ENCODE measurements at places on chromosomes 7 and 10.

GRCh38 chr7:157279741-157280215 lies 57.0 kb upstream of the DNAJB6 start:
- H3K27ac ChIP-seq: no peak overlapping the region
- H3K4me3 ChIP-seq: no peak overlapping the region
- no peaks in the 10 kb centered on the region for H3K4me1 ChIP-seq
- no peaks in the 10 kb centered on the region for H3K27me3 ChIP-seq
- H3K36me3 ChIP-seq: no peaks in the 10 kb centered on the region

GRCh38 chr7:55690-56248 lies 136.6 kb upstream of the FAM20C start:
- DNase-seq: no peak
- no peaks in the 10 kb centered on the region for H3K27me3 ChIP-seq
- no peak overlapping the region for H3K27ac ChIP-seq

- no peak overlapping the region for H3K4me3 ChIP-seq
- no peaks in the 10 kb centered on the region for H3K36me3 ChIP-seq
- H3K27me3 ChIP-seq: no peaks in the 10 kb centered on the region
- peaks cover 9% of the 10 kb centered on the region for H3K4me1 ChIP-seq
- H3K27ac ChIP-seq: no peak overlapping the region
These were observed 24.0 kb upstream of the TM9SF3 start for GRCh38 chr10:96610817-96611216.

DNA sequence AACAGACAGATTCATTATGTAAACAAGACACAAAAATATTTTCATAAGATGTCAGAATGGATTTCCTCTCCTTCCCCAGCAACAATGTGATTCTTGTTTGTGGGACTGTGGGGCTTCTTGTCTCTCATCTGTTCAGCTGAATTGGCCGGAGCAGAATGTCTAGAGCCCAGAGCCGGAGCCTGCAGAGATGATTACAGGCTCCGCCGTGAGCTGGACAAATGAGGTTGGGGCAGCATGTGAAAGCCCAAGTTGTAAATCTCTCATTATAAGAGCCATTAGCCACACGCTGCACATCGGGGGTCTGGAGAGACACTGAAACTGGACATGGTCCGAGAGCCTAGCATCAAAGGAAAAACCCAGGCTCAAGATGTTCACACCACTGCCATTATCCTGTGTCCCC lies 137.0 kb upstream of the ADAM12 start:
- no peak overlapping the region for H3K4me3 ChIP-seq
- H3K36me3 ChIP-seq: no peaks in the 10 kb centered on the region
- H3K27ac ChIP-seq: no peak overlapping the region
- H3K27me3 ChIP-seq: no peaks in the 10 kb centered on the region
- DNase-seq: peak; percentile 13

- DNase-seq: no peak
- H3K27me3 ChIP-seq: peaks cover 14% of the 10 kb centered on the region
- H3K36me3 ChIP-seq: no peaks in the 10 kb centered on the region
- peaks cover 13% of the 10 kb centered on the region for H3K4me1 ChIP-seq
These were observed 49.1 kb upstream of the STEAP1B start for GRCh38 chr7:22549051-22549450.

- H3K4me3 ChIP-seq: no peak overlapping the region
- DNase-seq: no peak
- no peak overlapping the region for H3K27ac ChIP-seq
- no peaks in the 10 kb centered on the region for H3K36me3 ChIP-seq
- H3K27me3 ChIP-seq: no peaks in the 10 kb centered on the region
- H3K4me1 ChIP-seq: no peaks in the 10 kb centered on the region
These were observed 298.3 kb downstream of the TNS3 start for GRCh38 chr7:47283497-47284131.

- H3K36me3 ChIP-seq: no peaks in the 10 kb centered on the region
- no peaks in the 10 kb centered on the region for H3K27me3 ChIP-seq
- H3K4me3 ChIP-seq: no peak overlapping the region
- DNase-seq: peak; percentile 20
These were observed 48.6 kb downstream of the MCU start for GRCh38 chr10:72740528-72740927.

DNA sequence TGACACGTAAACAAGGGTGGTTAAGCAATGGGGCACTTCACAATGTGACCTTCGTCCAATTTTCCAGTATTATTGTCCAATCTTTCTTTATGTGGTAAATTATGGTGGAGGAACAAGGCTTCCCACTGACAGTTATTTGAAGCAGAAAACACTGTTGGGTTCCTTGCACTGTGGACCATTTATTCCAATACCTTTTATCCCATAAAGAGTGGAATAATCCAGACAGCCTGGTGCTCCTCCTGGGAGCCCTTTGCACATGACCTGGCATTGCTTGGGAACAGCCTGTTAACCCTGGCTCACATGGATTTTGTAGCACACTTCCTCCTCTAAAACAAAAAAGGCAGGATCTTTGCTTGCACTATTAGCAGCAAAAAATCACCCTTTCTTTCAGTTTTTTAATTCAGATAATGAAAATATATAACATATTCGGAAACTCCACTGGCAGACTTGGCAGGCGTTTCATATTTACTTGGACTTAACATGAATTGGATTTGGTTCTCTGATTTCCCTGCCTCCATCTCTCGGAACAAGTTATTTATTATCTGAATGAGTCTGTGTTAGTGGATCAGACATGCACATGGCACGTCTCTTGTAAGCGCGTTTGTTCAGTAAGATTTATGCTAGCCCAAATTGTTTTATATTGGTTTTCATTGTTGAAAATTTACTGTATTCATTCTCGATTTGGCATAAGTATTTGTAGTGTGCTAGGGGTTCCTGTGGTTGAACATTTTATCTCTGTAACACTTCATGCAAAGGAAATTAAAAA lies 59.3 kb downstream of the BMPER start:
- no peak overlapping the region for H3K27ac ChIP-seq
- H3K27me3 ChIP-seq: no peaks in the 10 kb centered on the region
- no peaks in the 10 kb centered on the region for H3K36me3 ChIP-seq
- no peak overlapping the region for H3K4me3 ChIP-seq
- no peaks in the 10 kb centered on the region for H3K4me1 ChIP-seq

DNA sequence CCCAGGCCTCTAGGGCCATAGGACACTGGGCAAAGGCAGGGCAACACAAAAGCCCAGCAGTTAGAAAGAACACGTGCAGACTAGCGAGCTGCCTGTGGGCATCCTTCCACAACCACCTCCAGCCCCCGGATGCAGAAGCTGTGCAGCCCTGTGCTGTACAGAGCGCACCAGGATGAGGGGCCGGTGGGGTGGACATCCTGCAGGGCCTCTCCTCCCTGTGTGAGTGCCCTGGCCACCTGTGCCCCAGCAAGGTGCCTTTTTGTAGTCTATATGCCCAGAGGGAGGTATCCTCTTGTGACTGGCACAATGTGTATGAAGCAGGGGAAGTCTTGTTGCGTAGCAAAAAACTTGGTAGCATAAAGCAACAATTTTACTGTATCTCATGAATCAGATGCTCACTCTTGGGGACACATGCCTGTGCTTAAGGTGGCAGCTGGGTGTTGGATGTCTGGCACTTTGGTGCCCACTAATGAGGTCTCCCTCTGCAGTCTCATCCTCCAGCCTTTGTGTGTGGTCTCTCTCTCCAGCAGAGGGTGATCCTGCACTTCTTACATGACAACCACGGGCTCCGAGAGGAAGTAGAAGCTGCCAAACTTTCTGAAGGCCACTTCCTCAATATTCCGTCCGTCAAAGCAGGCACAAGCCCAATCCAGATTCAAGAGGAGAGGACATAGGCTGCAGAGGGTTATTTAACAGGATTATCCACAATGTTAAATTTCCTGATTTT lies 8.7 kb downstream of the NCAPG2 start:
- no peaks in the 10 kb centered on the region for H3K4me1 ChIP-seq
- H3K27ac ChIP-seq: no peak overlapping the region
- H3K27me3 ChIP-seq: no peaks in the 10 kb centered on the region
- peaks cover 11% of the 10 kb centered on the region for H3K36me3 ChIP-seq

DNA sequence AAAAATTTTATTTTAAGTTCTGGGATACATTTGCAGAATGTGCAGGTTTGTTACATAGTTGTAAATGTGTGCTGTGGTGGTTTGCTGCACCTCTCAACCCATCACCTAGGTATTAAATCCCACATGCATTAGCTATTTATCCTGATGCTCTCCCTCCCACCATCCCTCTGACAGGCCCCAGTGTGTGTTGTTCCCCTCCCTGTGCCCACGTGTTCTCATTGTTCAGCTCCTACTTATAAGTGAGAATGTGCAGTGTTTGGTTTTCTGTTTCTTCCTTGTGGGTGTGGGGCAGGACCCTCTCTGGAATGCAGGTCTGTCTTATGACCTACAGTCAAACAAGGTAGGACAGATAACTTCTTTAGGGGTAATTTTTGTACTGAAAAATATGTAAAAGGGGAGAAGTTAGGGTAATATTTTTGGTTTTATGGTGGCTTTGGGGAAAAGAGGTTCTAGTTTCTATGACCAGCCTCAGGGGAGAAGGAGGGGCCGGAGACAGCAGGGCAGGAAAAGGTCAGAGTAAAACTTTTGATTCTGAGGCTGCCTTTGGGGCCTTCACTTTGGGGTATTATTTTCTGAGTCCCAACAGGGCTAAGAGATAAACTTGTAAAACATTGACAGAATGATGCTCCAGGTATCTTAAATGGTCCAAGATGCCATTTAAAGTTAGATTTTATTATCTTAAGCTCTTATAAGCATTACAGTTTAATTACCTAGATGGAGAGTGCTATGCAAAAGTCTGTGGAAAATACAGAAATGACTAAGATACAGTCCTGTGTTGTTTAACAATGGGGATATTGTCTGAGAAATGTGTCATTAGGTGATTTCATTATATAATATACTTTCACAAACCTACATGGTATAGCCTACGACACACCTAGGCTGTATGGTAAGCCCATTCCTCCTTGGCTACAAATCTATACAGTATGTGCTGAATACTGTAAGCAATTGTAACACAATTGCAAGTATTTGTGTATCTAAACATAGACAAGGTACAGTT lies 354.8 kb downstream of the ABCA13 start:
- no peak overlapping the region for H3K27ac ChIP-seq
- H3K4me1 ChIP-seq: peaks cover 3% of the 10 kb centered on the region
- no peaks in the 10 kb centered on the region for H3K27me3 ChIP-seq

GRCh38 chr10:77879710-77880109 lies 46.8 kb downstream of the DLG5 start:
- no peaks in the 10 kb centered on the region for H3K27me3 ChIP-seq
- no peak for DNase-seq
- peaks cover 27% of the 10 kb centered on the region for H3K4me1 ChIP-seq
- H3K4me3 ChIP-seq: no peak overlapping the region
- H3K27ac ChIP-seq: no peak overlapping the region

- H3K27ac ChIP-seq: no peak overlapping the region
- H3K27me3 ChIP-seq: no peaks in the 10 kb centered on the region
- no peaks in the 10 kb centered on the region for H3K36me3 ChIP-seq
- H3K4me3 ChIP-seq: no peak overlapping the region
- DNase-seq: no peak
These were observed 227.6 kb downstream of the HPSE2 start for GRCh38 chr10:99008054-99008453.

DNA sequence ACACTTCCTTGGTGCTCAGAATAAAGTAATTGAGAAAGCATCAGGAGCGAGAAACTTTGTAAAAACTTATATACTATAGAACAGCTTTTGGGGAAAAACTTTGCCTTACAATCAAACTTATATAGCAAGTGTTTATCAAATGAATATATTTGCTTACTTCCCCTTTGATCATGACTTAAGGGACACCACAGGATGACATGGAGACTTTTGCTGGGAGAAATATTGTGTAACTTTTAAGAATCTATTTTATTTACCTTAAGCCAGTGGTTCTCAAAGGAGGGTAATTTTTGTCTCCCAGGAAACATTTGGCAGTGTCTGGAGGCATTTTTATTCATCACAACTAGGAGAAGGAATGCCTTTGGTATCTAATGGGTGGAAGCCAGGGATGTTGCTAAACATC lies 173.8 kb upstream of the HABP2 start:
- no peak for DNase-seq
- no peak overlapping the region for H3K27ac ChIP-seq
- H3K27me3 ChIP-seq: no peaks in the 10 kb centered on the region
- no peak overlapping the region for H3K4me3 ChIP-seq

DNA sequence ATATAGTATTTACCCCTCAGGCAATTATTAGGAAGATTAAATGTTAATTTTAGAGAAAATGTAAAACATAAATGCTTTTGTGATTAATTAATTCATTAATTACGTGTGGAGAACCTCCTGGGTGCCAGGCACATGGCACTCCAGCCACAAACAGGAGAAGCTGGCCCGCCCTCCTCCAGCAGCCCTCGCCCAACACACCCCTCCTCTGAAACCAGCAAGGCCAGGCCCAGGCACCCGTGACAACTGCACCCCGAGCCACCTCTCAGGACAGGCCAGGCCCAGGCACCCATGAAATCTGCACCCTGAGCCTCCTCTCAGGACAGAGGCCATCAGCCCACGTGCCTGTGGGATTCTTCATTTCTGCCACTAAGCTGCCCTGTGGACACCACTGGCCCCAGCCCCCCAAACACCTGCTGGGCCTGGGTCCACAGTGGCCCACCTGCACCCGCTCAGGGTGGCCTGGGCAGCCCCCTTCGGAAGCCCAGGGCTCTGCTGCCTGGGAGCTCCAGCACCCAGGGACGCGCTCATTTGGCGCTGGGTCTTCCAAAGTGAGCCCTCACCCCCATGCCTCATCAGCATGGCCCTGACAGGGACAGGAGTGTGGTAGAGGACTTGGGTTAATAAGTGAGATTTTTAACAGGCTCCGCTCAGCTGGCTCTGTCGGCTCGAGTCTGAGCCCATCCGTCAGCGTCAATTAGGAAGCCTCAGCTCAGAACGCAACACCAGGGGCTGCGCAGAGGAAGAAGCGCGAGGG lies 482.1 kb downstream of the DNAJB6 start:
- no peaks in the 10 kb centered on the region for H3K36me3 ChIP-seq
- no peak overlapping the region for H3K4me3 ChIP-seq
- H3K27ac ChIP-seq: no peak overlapping the region
- H3K27me3 ChIP-seq: no peaks in the 10 kb centered on the region
- DNase-seq: no peak

DNA sequence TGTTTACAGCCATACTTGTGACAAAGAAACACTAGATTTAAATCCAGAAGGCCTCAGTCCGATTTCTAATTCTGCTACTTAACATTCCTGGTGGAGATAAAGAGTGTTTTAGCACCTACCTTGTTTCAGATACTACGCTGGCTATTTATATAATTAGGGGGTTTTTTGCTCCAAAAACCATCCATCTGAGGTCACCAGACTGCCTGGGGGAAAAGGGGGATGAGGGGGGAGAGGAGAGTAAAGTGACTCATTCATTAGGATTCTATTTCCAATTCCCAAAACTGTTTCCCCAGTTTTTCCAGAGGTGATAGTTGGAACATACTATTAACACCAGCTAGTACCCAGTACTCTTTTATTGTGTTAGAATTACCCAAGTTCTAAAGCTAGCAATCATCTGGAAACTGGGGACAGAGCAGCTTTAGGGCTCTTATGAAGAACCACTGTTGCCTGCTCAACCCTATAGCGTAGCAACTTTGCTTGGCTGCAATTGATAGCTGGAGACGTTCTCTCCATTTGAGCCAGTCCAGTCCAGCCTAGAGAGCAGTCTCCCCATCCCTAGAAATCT lies 6.6 kb downstream of the GCC1 start:
- H3K27me3 ChIP-seq: no peaks in the 10 kb centered on the region
- no peaks in the 10 kb centered on the region for H3K36me3 ChIP-seq
- no peak for DNase-seq
- no peak overlapping the region for H3K27ac ChIP-seq

- no peak overlapping the region for H3K27ac ChIP-seq
- H3K27me3 ChIP-seq: peaks cover 76% of the 10 kb centered on the region
- H3K4me1 ChIP-seq: no peaks in the 10 kb centered on the region
- no peak overlapping the region for H3K4me3 ChIP-seq
- no peaks in the 10 kb centered on the region for H3K36me3 ChIP-seq
These were observed 7.7 kb downstream of the GRM8 start for GRCh38 chr7:127245002-127245401.

GRCh38 chr7:9083837-9084236 lies 650.4 kb downstream of the NXPH1 start:
- no peaks in the 10 kb centered on the region for H3K27me3 ChIP-seq
- no peaks in the 10 kb centered on the region for H3K36me3 ChIP-seq
- no peak overlapping the region for H3K27ac ChIP-seq
- H3K4me1 ChIP-seq: no peaks in the 10 kb centered on the region
- H3K4me3 ChIP-seq: no peak overlapping the region
